ENCODE measurements at places on chromosomes 5 and 9.

- no peak overlapping the region for H3K4me3 ChIP-seq
- H3K36me3 ChIP-seq = peaks cover 20% of the 10 kb centered on the region
- DNase-seq = no peak
- H3K27me3 ChIP-seq = no peaks in the 10 kb centered on the region
Measured at GRCh38 chr5:180499684-180500083, 5.5 kb downstream of the CNOT6 start.

DNA sequence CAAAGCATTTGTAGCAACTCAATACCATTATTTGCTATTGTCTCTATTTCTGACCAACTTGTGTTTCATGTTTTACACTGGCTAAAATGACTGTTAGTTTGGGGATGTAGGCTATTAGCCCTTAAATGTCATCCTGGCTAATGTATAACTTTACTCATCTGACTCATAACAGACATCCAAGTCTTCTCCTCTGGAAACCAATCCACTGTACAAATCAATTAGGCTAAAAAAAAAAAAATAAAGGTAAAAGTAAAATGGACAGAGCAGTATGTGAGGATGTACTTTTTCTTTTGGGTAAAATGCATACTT lies 20.6 kb downstream of the MEGF9 start:
- H3K36me3 ChIP-seq = peaks cover 2% of the 10 kb centered on the region
- H3K4me3 ChIP-seq = no peak overlapping the region
- peaks cover 26% of the 10 kb centered on the region for H3K4me1 ChIP-seq
- DNase-seq = no peak
- no peaks in the 10 kb centered on the region for H3K27me3 ChIP-seq

- no peaks in the 10 kb centered on the region for H3K27me3 ChIP-seq
- no peak overlapping the region for H3K27ac ChIP-seq
- H3K4me3 ChIP-seq = no peak overlapping the region
- no peak for DNase-seq
- H3K36me3 ChIP-seq = no peaks in the 10 kb centered on the region
- H3K4me1 ChIP-seq = no peaks in the 10 kb centered on the region
Measured at GRCh38 chr9:17757816-17758215, 178.9 kb downstream of the SH3GL2 start.

- no peak for DNase-seq
- H3K27ac ChIP-seq = no peak overlapping the region
- no peaks in the 10 kb centered on the region for H3K4me1 ChIP-seq
- H3K36me3 ChIP-seq = no peaks in the 10 kb centered on the region
Measured at GRCh38 chr5:104178829-104179456, 616.4 kb upstream of the NUDT12 start.

Measured in T-helper 2 cell treated with Interferon-gamma antibody and Interleukin-4, amounts not matched to agents 5 μg/mL and 100 μg/mL, for 36 hours (primary cell).